G401 (cell line): ENCODE measurements at places on chromosomes 7 and 10.

DNA sequence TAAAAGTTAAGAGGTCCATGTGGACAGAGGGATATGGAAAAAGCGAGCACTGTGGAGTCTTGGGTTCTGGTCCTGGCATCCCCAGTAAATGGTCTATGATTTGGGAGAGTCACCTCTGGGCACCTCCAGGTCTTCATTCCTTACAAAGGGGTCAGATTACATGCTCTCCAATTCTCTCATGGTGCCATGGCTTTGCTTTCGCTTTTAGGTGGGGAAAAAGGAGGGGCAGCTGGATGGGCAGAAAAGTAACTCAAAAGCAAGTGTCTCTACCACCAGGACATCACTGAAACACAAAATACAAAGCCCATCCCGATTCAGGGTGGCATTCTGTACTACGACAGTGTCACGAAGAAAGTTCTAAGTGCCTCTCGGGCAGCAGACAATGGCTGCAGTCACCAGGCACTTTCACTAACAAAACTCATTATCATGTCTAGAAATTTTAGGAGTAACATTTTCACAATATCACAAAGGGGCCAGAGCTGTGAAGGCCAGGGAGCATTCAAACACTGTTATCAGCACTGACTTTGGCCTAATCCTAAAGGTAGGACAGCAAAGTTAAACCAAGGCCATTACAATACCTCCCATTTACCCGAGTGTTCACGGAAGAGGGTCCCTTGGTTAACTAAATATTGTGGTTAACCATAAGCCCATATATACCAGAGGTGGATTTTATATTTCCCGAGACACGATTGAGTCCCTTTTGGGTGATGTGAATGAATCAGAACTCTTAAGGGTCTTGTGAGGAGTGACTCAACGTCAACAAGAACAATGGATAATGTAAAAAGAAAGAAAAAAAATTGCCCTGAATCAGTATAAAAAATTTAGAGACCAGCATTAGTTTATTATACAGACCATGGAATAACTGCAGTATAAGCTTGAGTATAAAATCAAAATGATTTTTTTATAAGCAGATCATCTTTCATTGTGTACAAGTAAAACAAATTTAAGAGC lies 2.5 kb downstream of the PSAP start:
- no peak for DNase-seq

GRCh38 chr7:135508883-135509588 lies 866 bp downstream of the CNOT4 start:
- peak; percentile 38 for DNase-seq

DNA sequence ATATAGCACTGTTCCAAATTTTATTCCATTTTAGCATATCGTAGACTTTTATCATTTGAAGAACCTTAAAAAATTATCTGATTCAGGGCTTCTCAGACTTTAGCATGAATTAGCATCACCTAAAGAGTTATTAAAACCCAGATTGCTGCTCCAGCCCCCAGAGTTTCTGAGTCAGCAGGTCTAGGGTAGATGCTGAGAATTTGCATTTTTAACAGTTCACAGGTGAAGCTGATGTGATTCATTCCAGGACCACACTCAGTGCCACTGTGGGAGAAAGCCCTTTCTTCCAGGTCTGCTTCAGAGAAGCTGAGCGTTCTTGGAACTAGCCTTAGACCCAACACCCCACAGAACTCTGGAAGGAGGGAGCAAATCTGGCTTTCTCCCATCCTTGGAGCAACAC lies 174.1 kb upstream of the YAE1 start:
- no peak for DNase-seq

GRCh38 chr7:111756687-111757178 lies 194.4 kb upstream of the IMMP2L start:
- peak; percentile 69 for DNase-seq

- DNase-seq = peak; percentile 26
Measured at GRCh38 chr10:99395750-99396445, 34.5 kb downstream of the GOT1 start.

DNA sequence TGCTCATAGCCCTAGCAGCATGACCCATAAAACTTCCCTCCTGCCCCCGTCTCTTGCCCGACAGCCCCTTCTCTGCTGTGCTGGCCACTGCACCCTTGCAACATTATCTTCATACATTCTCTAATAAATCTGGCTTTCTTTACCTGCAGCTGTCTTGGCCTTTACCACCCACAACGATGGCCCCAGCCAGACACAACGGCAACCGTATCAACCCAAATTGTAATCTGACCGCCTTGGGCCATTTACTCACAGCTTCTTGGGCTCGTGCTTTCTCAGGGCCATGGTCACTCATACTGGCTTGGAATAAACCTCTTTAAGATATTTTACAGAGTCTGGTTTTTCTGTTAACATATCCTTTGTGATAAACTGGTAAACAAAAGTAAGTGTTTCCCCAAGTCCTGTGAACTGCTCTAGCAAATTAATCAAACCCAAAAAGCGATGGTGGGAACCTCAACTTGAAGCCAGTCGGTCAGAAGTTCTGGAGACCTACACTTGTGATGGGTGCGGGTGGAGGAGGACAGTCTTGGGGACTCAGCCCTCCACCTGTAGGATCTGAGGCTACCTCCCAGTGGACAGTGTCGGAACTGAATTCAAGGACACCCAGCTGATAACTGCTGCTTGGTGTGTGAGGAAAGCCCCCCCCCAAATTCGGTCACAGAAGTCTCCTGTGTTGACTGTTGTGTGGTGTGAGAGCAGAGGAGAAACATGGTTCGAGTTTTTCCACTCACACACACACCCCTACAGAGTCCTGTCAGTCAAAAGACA lies 87.6 kb upstream of the ATP6V0A4 start:
- DNase-seq = no peak

DNA sequence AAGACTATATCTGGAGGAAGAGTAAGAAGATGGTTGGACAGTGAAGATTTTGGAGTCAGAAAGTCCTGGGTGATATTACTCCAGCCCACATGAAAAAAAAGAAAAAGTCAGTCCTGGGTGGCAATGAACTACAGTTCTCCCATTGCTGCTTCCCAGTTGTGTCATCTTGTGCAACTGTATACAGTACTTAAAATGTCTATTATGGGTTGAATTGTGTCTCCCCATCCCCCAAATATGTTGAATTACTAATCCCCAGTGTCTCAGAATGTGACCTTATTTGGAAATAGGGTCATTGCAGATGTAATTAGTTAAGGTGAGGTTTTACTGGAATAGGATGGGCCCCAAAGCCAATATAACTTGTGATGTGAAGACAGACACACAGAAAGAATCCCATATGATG lies 15.6 kb downstream of the SEC23IP start:
- no peak for DNase-seq

DNA sequence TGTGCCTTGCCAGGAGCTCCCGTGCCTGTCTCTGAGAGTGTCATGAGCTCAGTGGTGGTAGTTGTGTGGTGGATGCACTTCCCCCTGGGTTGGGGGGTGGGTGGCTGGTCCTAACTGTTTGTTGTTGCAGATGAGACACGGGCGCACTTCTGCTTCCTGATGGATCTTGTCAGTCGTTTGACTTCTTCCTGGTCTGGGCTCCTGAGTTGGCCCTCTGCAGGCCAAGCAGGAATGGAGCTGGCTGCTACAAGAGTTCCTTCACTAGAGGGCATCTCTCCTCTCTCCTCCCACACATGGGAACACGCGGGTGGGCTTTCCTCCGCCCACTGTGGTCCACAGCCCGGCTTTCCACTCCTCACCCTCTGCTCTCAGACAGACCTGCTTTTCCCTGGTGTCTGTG lies 82.0 kb downstream of the BMS1 start:
- DNase-seq = no peak

- DNase-seq = no peak
Measured at GRCh38 chr7:77753173-77753572, 45.1 kb downstream of the TMEM60 start.

- no peak for DNase-seq
Measured at GRCh38 chr10:130869179-130869841, 442.2 kb downstream of the TCERG1L start.

GRCh38 chr7:44403775-44404174 lies 78.4 kb upstream of the CAMK2B start:
- no peak for DNase-seq
